Ascending aorta (tissue), 2 donors: ENCODE measurements at places on chromosomes 3 and 15.

DNA sequence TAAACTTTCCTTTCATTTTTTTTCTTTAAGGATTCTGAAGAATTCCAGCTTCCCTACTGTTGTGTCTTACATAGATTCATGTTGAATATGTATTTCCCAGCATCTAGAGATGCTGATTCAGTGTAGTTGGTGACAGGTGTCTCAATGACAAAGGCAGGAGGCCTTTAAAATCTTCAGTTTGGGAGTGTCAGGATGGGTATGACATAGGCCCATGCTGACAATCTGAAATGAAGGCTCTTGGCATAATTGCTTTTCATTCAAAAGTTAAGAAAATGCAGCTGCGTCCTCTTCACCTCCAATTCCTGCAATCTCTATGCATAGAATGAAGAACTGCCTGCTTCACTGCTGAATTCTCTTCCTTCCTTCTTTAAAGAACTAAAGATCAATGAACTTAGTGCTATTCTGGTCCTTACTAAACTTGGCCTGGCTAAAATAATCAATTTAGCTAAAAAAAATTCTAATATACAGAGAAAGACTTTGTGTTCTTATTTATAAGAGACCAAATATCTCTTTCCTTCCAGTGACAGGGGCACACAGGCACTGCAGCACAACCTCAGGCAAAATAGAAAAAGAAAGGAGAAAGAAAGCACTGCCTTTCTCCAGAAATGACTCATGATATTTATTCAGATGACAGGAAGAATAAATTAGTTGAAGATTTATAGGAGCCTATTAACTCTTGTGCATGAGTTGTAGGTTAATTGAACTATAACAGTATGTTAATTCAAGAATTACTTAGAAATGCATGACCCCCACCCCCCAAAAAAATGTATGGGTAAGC is 152.6 kb upstream of the GBE1 start:
- no peak for DNase-seq

- no peak for DNase-seq
Observed at GRCh38 chr3:197521277-197522182, 34.2 kb downstream of the BDH1 start.

DNA sequence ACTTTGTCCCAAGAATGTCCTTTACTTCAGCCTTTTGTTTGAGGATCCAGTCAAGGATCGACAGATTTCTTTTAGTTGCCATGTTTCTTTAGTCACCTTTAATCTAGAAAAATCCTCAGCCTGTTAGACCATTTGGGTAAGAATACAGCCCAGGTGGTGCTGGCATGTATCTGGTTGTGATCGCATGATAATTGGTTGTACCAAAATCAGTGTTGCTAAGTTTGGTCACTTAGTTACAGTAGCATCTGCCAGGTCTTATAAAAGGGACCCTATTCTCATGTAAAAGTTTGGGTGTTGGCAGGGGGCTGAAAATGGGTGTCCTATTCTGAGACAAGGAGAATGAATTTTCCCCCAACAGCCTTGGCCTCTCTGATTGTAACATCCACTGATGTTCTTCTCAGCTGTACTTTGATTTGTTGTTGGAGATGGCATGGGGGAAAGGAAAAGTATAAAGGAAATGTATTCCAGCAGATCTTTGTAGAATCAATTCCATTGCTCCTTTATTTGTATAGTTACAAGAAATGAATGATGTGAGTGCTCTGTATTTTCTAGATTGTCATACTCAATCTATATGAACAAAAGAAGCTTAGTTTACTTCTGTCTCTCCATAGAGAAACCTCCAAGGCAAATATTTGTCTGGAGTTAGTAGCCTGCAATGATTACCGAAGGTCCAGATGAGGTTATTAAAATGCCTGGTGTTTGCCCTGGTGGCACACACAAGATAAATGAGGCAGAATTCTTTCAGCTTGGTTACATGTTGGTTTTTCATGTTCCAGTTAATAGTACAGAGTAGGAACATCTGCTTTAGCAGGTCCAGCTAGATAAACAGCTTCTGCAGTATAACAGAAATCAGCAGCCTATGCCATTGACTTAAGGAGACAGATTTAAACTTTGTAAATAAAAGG is 65.7 kb downstream of the CMTM8 start:
- DNase-seq = no peak

GRCh38 chr3:156674911-156675829 is 780 bp downstream of the TIPARP start:
- peak; percentile 76 for DNase-seq

- no peak for DNase-seq
Observed at GRCh38 chr3:155093261-155093660, 13.1 kb downstream of the MME start.

DNA sequence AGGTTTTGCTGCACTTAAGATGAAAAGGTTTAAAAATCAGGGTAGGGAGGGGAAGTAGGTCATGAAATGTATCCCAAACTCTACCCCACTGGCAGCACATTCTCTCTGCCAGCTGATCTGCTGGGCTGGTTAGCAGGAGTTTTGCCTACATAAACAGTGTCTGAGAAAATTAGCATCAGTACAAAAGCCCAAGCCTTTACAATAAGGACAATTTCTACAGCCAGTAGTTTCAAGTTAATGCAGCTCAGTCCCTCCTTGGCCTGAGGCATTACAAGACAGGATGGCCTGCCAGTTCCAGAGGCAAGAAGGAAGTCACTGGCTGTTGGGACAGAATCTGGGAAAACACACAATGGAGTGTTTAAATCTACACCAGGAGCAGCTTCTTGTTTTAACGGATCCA is 32.8 kb downstream of the NCEH1 start:
- DNase-seq = no peak

DNA sequence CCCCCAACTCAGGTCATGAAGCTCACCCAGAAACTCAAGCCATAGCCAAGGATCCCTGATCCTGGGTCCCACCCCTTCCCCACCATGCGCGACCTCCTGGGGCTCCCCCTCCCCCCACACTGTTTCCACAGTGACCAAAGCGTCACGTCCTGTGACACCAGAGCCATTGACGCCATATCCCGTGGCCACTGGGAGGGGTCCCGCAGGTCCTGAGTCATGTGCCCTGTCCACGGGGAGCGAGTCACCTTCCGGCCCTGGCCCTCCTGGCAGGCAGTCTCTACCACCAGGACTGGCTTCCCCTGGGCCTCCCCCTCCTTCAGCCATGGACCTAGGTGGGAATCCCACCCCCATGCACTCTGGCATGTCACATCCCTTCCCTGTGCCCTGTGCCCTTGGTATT is 15.6 kb downstream of the SEMA3F start:
- DNase-seq = no peak

DNA sequence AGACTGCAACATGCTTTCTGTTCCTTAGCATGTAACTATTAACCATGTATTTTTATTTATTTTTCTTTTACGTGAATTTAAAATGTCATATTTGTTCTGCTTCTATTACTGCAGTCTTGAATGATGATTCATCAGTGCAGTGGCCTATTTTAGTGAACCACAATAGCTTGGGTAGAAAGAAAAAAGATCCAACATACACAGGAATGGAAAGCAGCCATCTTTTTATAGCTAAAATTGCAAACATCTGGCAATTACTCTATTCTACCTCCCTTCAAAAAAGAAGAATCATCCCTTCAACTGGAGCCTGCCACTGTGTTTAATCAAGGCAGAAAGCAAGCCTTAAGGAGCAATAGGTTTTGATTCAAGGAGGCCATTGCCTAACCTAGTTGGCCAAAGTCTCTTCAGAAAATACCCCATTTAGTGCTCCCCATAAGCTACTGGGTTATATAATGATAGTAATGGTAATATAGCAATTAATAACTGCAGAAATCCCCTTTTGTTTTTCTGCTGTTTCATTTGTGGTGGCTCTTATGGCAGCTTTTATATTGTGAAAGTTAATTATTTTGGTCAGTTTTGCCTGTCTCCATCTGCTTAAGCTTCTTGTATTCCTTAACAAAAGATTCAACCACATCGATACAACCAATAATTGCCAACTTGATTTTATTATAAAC is 267.3 kb downstream of the LPP start:
- DNase-seq = no peak

- DNase-seq = no peak
Observed at GRCh38 chr3:102233881-102234280, 200.9 kb upstream of the ZPLD1 start.

DNA sequence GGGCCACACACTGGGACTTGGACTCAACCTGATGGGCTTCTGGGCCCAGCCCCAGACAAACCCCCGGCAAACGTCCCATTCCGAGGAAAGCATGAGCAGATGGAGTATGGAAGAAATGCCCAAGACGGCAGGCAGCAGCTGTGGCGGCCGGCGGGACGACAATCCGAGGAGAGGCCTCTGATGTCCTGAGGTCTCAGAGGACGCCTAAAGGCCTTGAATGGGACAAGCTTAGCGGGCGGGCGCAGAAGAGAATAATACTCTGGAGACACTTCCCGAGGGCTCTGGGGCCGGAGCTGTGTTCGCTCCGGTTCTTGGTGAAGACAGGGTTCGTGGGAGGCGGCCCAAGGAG is 482 bp upstream of the OGG1 start:
- DNase-seq = no peak

DNA sequence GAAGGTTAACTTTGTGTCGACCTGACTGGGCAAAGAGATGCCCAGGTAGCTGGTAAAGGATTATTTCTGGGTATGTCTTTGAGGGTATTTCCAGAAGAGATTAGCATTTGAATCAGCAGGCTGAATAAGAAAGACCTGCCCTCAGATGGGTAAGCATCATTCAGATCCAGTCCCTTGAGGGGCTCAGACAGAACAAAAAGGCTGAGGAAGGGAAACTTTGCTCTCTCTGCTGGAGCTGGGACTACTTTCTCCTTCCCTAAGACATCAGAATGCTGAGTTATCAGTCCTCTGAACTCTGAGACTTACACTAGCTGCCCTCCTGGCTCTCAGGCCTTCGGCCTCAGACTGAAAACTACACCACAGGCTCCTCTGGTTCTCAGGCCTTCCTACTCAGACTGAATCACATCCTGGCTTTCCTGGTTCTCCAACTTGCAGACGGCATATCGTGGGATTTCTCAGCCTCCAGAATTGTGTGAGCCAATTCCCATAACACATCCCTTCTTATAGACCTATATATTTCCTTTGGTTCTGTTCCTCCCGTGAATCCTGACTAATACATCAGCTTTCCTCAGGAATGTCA is 982.9 kb downstream of the TUSC7 start:
- DNase-seq = no peak

GRCh38 chr3:50135964-50136363 is 19.2 kb upstream of the SEMA3F start:
- no peak for DNase-seq

GRCh38 chr3:54999159-54999558 is 71.3 kb upstream of the LRTM1 start:
- no peak for DNase-seq

GRCh38 chr3:21901484-21901883 is 150.5 kb upstream of the ZNF385D start:
- no peak for DNase-seq

DNA sequence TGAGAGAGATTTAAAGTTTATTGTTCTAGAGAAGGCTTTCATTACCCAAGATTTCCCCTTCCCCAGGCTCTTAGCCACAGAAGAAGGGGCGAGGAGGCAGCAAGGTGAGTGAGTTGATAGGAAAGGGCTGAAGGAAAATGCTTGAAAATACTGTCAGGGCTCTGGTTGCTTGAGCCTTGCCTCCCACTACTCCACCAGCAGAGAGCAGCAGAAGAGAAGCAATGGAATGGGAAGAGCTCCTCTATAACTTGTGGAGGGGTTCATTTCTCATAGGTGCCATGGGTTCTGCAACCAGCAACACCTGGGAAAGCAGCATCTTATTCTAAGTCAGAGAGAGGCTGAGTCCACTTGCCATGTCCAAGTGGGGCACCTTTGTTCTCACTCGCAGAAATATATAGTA is 184.0 kb upstream of the CNTN6 start:
- no peak for DNase-seq

DNA sequence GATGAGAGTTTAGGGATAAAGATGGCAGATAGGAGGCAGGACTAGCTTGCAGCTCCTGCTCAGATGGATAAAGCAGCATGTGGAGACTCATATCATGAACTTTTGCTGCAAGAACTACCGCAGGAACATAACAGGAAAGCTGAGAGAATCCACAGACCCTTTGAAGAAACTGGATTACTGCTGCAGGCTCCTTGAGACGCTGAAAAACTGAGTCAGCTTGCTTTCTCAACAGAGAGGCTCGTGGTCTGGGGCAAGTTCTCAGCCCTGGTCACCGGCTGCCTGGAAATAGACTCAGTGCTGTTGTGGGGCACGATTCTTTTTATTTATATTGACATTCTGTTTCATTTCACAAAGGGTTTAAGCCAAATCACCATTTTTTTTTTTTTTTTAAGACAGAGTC is 28.8 kb upstream of the TRIM59 start:
- DNase-seq = no peak

- DNase-seq = no peak
Observed at GRCh38 chr3:138939561-138940241, 7.2 kb downstream of the FOXL2 start.

GRCh38 chr15:100338971-100339444 is 2.8 kb downstream of the ADAMTS17 start:
- peak; percentile 83 for DNase-seq

DNA sequence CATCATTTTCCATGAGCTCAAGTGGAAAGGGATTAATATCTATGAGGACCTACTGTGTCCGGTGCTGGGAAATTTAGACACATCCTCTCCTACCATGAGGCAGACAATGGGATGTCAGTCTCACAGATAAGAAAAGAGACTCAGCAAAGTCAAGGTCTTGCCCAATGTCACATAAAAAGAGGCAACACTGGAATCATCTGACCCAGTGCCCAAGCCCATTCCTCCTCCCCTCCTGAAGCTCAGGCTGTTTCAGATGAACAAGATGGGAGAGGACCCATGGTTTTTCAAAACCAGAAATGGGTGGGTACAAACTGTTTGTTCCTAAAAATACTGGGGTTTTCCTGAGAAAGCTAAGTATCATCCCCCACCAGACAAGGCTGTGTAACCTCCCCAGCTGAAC is 22.2 kb downstream of the POC1A start:
- no peak for DNase-seq

GRCh38 chr3:11373235-11373634 is 101.0 kb downstream of the ATG7 start:
- DNase-seq = no peak

DNA sequence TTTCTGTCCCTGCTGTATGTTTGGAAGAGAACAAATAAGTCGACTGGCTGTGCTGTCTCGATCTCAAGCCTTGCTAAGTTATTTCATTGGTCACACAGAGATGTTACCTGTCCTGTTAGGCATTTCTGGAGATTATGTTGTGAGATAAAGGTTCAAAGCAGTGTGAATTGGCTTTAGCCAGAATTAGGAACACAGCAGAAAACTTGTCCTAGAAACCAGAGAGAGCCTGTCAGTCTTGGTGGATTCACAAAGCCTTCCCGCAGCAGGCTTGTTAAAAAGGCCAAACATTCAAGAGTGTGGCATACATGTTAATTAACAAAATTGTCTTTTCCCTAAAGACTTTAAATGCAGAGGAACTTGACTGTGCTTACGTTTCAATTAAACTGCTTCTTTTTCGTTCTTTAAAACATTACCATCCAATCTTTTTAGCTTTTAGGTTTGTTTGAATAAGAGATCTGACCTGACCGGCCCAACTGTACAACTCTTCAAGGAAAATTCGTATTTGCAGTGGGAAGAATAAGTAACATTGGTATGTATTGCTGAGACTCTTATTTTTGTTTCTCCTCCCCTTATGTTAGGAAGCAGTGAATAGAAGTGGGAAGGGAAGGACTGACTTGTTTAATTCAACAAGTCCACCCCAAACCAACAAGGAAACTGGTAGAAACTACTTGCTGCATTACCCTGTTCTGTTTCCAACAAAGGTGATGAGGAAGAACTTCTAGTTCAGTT is 25.2 kb downstream of the ABHD2 start:
- no peak for DNase-seq
